LNCaP clone FGC (cell line): ENCODE measurements at places on chromosomes 1 and 21.

- peak; percentile 99 for DNase-seq
Measured at GRCh38 chr1:234893725-234894630, 234.7 kb downstream of the TOMM20 start.

- DNase-seq = no peak
Measured at GRCh38 chr21:39754811-39755210, 9.8 kb downstream of the IGSF5 start.

GRCh38 chr1:156076609-156077429 is 5.4 kb downstream of the MEX3A start:
- DNase-seq = no peak

DNA sequence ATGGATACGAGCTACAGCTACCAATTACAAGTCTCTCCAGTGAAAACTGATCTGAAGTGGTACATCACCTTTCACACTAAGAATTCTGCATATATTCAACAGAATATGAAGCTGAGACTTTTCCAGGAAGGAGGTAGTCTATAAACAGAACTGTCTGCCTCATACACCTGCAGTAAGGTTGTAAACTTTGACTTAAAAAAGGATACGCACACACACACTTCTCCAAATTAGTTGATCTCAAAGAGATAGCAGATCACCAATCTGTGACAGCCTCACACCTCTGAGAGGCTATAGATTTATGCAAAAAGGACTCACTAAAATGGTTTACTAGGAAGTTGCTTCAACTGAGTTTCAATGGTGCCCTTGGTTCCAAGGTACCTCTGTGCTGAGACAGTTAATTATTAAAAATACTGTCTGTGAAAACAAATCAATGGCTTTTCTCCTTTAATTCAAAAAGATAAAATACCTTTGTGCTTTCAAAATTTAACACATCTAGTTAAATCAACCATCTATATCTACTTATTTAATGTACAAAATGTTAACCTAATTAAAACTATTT is 17.9 kb downstream of the ELK4 start:
- DNase-seq = no peak

DNA sequence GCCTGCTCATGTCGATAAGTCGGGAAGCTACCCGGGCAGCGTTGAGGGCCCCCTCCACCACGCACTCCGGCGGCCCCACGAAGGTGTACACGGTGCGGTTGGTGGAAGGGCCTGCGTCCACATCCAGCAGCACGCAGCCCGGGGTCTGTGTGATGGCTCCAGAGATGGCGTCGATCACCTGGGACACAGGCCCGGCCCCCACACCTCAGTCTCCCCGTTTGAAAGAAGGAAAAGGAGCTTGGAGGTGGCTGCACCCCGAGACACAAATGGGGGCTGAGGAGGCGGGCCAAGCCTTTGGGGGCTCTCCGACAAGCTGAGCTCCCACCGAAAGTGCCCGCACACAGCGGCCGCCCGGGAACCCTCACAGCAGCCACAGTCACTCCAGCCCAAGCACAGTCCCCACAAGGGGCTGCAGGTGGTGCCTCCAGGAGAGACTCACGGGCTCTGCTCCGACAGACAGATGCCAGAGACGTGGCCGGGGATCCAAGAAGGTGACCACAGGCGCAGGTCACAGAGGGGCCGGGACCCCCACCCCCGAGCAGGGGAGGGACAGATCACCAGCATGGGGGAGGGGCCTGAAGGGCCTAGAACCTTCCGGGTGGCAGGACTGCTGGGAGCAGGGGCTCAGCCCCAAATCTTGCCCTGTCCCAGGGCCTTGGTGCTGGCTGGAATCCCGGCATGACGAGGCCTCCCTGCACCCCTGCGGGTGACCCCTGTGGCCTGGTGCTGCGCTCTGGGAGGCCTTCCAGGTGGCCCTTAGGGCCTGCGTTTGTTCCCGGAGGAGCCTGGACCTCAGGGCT is 1.0 kb downstream of the FTCD start:
- no peak for DNase-seq

GRCh38 chr1:119626841-119627240 is 21.2 kb downstream of the ZNF697 start:
- no peak for DNase-seq
